ENCODE measurements at places on chromosomes 5 and 9. TPM values are rescaled to one million over a fixed set of nuclear protein-coding genes. Genes with fewer than 3 reads are reported as not detected.

The ARID3C gene
- not detected for total RNA-seq

The PCDHB12 gene
- 0.15 TPM for total RNA-seq

The ZDHHC11 gene
- total RNA-seq, result 2.8 TPM

The ADCY2 gene
- 0.15 TPM for total RNA-seq

The CNOT6 gene
- total RNA-seq, result 8.1 TPM

The CCDC192 gene
- total RNA-seq, result not detected

The ZNF883 gene
- 7.9 TPM for total RNA-seq

The ANXA2R gene
- 1.7 TPM for total RNA-seq

The GHR gene
- total RNA-seq, result 3.5 TPM

The ACTBL2 gene
- total RNA-seq, result not detected

The HDHD3 gene
- total RNA-seq, result 11.4 TPM

Data from smooth muscle cell of trachea (primary cell).